ENCODE measurements at places on chromosomes 13 and 19. TPM values are rescaled to one million over a fixed set of nuclear protein-coding genes. Genes with fewer than 3 reads are reported as not detected.

Gene WDR87
- not detected for total RNA-seq

Gene LILRB1
- not detected for total RNA-seq

Gene ZIC5
- total RNA-seq = not detected

Gene PTOV1
- 82.7 TPM for total RNA-seq

Gene TJP3
- total RNA-seq = not detected

Gene CD209
- total RNA-seq = 0.14 TPM

Gene ZNF723
- total RNA-seq = not detected

Gene DCLK1
- under 0.01 TPM for total RNA-seq

Gene RXFP2
- 0.14 TPM for total RNA-seq

Gene SPACA4
- total RNA-seq = not detected

Gene ERICH6B
- total RNA-seq = not detected

Gene FFAR3
- total RNA-seq = not detected

Gene MAP4K1
- 0.72 TPM for total RNA-seq

Gene CCDC8
- total RNA-seq = 14.9 TPM

Gene TMEM150B
- not detected for total RNA-seq

Gene MBD3L4
- not detected for total RNA-seq

Gene FOXA3
- total RNA-seq = not detected

Gene ELSPBP1
- total RNA-seq = not detected

Gene TMEM238
- total RNA-seq = not detected

Gene ATP4B
- total RNA-seq = not detected

Gene SH2D3A
- total RNA-seq = 0.29 TPM

Gene IRGC
- not detected for total RNA-seq

Gene ECSIT
- 30.4 TPM for total RNA-seq

Gene LRCH1
- 6.1 TPM for total RNA-seq

Gene FGF21
- total RNA-seq = not detected

Gene CGB5
- not detected for total RNA-seq

Gene ZSWIM9
- 3.0 TPM for total RNA-seq

Gene RPS15
- 569 TPM for total RNA-seq

Gene RNF113B
- not detected for total RNA-seq

Gene FAAP24
- total RNA-seq = 6.2 TPM

Gene ZNF560
- 2.8 TPM for total RNA-seq

Gene ZNF304
- total RNA-seq = 7.9 TPM

Gene C19orf47
- 13.0 TPM for total RNA-seq
